CD4-positive, alpha-beta T cell treated with Interleukin-15 for 1 hour (primary cell): ENCODE measurements at places on chromosomes 13 and 19.
A peak's percentile ranks its signal among the peaks of the same experiment; 100 is the strongest.

GRCh38 chr13:22369840-22370239 is 699.0 kb downstream of the FGF9 start:
- no peak for DNase-seq

DNA sequence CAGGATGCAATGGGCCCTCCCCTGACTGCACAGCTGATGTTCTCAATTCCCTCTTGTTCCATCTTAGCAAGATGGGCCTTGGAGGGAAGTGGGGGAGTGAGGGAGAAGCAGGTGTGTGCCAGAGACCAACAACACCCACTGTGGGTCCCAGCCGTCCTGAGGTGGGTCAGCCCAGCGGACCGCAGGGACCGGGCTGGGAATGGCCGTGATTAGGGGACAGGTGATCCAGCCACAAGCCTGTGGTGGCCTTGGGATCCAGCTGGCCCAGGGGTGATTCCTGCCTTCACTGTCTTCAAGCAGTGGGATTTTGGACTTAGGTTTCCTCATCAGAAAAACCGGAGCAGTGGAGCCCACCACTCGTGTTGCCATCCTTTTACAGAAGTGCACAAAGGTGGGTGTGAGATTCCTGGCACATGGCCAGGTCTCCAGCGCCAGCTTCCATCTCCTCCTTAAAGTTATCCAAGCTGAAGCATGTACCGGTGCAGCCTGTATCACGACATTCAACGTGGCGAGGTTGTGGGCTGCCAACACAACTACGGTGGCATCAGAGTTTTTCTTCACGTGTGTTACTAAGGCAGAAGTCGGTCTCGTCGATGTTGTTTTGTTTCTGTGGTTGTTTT is 9.0 kb upstream of the ATP11A start:
- no peak for DNase-seq

GRCh38 chr13:73335210-73335609 is 276.4 kb downstream of the KLF5 start:
- no peak for DNase-seq

DNA sequence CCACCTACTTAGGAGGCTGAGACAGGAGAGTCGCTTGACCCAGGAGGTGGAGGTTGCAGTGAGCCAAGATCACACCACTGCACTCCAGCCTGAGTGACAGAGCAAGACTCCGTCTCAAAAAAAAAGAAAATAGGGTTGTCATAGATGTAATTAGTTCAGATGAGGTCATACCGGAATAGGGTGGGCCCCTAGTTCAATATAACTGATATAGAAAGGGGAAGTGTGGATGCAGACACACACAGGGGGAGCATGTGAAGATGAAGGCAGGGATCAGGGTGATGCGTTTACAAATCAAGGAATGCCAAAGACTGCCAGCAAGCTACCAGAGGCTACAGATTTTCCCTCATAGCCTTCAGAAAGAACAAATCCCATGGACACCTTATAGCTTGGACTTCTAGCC is 24.3 kb upstream of the EEF1AKMT1 start:
- no peak for DNase-seq

- DNase-seq: peak; percentile 38
These were observed 9.5 kb upstream of the INSL3 start for GRCh38 chr19:17830567-17831418.

DNA sequence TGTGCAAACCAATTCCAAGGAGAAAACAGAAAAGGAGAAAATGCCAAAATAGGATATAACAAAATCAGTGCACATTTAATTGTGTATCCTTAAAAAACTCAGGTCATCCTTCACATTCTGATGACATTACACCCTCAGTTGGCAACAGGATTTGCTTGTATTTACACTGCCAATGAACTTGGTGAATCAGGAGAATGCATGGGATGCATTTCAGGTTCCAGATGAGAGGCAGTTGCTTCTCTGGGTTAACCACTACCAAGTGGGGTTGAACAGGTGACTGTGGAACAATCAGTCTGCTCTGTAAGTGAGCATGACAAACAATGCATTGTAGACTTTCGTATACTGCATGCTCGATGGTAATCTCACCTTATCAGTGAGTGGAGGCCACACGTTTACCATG is 79.1 kb downstream of the STARD13 start:
- DNase-seq: no peak

- no peak for DNase-seq
These were observed 485 bp upstream of the ZNF845 start for GRCh38 chr19:53333066-53333462.

GRCh38 chr13:89602655-89603054 is 1744.8 kb upstream of the MIR17HG start:
- no peak for DNase-seq

- no peak for DNase-seq
These were observed 751 bp downstream of the ZNF584 start for GRCh38 chr19:58409010-58409790.

- no peak for DNase-seq
These were observed 66.1 kb upstream of the ABCC4 start for GRCh38 chr13:95367309-95367843.

- no peak for DNase-seq
These were observed 16.5 kb downstream of the POU2F2 start for GRCh38 chr19:42115705-42116104.

DNA sequence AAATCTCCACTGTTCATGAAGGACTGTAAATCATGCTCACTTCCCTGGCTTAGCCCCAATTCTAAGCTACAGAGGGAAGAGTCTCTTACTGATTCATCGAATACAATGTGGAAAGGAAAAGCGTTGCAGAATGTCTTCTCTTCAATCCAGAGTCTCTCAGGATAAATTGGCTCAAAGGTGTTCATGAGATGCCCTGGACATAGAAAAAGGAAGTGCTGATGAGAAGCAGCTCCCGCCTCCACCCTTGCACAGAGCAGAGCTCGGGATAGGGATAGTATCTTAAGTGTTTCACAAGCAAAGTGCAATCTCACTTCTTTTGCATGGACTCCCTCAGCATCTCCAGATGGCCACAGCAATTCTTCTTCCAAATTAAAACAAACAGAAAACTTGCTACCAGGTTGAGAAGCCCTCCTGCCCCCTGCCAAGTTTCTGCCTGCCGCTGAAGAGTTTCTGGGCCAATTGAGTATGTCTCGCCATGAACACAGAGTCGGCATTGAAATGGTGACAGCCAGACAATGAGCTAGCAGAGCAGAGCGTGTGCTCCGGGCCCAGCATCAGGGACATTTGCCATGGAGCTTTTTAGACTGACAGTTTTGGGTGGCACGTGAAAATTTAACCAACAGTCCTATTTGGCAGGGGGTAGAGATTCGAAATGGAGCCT is 85.7 kb downstream of the C13orf42 start:
- DNase-seq: no peak

DNA sequence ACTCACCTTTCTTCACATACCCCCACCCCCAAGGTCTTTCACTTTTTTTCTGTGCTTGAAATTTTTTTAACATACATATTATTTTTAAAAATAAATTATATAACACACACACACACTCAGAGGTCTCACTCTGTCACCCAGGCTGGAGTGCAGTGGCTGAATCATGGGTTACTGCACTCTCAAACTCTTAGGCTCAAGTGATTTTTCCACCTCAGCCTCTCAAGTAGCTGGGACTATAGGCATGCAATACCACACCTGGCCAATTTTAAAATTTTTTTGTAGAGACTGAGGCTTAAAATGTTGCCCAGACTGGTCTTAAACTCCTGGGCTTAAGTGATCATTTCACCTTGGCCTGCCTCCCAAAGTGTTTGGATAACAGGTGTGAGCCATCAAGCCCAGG is 32.9 kb upstream of the ZNF429 start:
- no peak for DNase-seq

- DNase-seq: no peak
These were observed 82.9 kb downstream of the PDS5B start for GRCh38 chr13:32669030-32669646.

DNA sequence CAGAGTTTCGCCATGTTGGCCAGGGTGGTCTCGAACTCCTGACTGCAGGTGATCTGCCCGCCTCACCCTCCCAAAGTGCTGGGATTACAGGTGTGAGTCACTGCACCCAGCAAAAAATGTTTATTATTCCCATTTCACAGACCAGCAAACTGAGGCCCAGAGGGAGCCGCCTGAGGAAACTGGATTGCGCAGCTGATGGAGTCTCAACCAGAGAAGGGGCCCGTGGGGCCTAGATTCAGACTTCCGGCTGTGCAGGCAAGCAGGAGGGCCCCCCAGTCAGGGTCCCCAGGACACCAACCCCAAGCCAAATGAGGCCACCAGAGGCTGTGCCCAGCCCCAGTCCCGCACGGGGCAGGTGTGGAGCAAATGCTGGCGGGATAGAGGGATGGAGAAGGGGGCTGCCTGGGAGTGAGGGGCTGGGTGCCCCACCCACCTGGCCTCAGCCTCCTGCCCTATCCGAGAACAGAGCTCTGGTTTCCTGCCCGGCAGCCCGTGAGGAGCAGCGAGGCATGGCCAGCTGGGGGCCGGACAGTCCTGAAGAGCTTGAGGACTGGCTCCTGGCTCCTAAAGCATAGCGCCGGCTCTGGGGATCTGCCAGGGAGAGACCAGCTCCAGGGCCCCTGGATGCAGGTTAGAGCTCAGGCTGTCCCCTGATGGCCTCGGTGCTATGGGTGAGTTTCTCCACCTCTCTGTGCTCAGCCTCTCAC is 22.0 kb downstream of the MISP start:
- DNase-seq: no peak

GRCh38 chr13:89457977-89458376 is 1786.8 kb downstream of the SLITRK5 start:
- no peak for DNase-seq

DNA sequence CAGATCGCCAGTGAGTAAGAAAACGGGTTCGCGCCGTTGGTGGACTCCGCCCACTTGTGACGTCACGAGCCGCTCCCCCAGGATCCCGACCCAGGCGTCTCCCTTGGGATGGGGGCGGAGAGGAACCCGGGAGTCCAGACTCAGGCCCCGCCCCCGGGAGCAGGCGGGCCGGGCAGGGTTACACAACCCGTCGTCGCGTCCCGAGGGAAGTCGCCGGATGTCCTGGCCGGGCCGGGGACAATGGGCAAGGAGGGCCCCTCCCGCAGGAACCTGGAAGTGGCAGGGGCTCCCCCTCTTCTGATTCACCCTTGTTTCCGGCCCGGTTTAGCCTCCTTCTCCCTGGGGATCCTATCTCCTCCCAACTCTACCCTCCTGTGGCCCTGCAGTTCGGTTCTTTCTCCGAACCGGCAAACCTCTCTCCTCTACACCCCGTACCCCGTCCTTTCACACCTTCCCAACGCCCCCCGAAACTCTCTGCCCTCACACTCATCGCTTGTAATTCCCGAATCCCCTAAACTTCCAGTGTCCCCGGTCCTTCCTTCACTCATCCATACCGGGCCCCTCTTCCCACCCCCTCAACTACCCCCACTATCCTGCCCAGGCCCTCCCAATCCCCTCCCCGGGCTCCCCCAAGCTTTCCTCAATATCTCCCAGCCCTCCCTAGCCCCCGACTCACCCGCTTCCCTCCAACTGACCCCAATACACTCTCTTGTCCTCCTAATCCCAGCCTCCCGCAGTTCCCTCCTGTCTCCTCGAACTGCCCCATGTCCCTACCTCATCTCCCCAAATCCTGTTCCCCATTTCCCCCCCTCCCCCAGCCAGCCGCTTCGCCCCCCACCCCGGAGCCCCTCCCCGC is 20.0 kb upstream of the ERCC1 start:
- peak; percentile 87 for DNase-seq

DNA sequence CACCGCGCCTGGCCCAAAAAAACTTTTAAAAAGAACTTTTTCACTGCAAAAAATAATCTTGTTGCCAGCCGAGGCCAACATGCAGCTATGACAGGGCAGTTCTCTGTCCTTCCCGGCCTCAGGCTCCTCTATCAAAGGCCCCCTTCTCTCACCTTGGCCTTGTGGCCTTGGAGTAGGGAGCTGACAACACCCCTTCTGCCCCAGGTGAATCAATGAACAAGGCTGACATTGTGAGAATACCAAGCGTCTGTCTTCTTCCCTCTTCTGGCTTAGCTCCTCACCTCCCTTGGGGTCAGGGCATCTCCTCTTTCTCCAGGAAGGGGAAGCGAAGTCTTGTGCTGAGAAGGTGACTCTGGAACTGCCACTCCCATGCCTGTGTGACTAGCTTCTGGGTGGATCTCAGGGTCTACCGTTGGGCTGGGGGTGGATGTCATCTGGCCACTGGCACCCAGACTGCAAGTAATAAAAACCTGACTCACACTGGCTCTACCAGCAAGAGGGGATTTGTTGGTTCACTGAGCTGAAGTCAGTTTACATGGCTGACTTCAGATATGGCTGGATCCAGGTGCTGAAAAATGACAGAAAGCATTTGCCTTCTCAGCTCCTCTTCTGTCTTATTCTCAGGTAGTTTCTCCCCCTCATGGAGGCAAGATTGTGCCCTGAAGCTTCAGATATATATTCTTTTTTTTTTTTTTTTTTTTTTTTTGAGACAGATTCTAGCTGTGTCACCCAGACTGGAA is 6.3 kb downstream of the C19orf38 start:
- DNase-seq: no peak

DNA sequence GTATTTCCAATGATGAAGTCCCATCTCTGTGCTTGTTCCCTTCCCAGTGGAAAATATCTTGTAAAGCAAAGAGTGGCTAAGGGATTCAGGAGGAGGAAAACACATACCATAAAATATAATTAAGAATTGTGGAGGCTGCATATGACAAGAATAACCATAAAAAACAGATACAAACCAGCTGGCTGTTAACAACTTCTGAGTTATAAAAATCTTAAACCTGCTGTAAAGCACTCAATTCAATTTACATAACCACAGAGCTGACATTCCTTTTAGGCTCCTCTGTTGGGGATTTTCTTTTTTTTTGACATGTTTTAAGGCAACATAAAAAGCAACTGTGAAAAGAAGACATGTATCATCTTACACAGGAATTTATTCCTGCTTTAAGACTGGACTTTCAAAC is 207.6 kb downstream of the DACH1 start:
- no peak for DNase-seq

DNA sequence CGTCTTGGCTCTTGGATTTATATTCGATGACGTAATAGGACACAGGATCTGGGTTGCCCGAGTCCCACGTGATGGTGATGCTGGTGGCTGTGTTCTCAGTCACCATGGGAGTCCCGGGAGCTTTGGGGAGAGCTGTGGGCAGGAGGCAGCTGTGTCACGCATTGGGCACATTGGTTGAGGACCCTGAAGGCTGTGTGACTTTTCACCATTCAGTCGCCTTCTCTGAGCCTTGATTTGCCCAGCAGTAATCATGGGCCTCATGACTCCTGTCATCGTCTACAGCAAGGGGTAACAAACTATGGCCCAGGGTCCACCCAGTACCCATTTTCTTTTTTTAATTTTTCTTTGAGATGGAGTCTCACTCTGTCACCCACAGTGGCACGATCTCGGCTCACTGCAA is 96.3 kb downstream of the PTPRS start:
- DNase-seq: no peak

- DNase-seq: no peak
These were observed 72.4 kb upstream of the RGCC start for GRCh38 chr13:41384749-41385503.
